Stimulated activated CD8-positive, alpha-beta memory T cell treated with anti-CD3 and anti-CD28 coated beads, Interleukin-2, amount 100 ng/mL, for 48 hours (primary cell): ENCODE measurements at places on chromosomes 2 and 18.

- no peak for DNase-seq
Measured at GRCh38 chr2:30287857-30288513, 56.7 kb downstream of the LBH start.

DNA sequence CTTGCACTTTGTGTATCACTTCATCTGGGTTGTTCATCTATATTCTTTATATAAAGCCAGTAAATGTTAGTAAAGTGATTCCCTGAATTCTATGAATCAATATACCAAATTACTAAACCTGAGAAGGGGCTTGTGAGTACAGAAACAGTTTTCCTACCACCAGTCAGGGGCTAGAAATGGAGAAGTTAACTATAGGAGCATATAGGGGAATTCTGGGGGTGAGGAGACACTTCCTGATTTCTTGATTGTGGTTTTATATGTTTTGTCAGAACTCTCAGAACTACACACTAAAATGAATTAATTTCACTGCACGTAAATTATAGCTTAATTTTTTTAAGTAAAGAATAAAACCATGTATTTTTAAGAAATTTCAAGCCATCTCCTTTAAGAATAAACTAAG, 93.7 kb downstream of the SESTD1 start:
- DNase-seq = no peak

GRCh38 chr2:162063899-162064298, 10.1 kb downstream of the DPP4 start:
- DNase-seq = no peak

- no peak for DNase-seq
Measured at GRCh38 chr2:198488964-198489363, 684.6 kb downstream of the PLCL1 start.

DNA sequence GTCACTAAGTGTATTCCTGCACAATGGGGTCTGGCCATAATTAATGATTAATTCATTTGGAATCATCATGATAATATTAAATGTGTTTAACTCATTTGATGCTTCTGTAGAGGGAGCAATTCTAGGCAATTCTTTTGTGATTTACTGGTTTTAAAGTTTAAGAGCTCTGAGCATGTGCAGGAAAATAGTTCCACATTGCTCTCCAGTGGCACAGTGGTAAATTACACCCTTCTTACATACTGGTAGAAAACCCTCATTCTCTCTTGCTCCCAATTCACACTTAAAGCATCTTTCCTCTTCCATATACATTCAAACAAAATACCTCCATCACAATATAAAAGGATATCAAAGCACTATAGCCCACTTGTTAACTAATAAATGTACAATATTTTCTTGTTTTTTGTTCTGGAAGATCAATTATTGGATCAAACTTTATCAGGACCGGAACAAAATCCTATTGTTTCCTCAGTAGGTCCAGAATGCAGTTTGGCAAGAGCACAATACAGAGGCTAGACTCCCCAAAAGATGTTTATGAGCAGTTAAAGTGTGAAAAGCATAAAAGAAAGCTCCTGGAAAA, 844.3 kb downstream of the MBD2 start:
- no peak for DNase-seq
